Stimulated activated CD4-positive, alpha-beta T cell treated with anti-CD3 and anti-CD28 coated beads, Interleukin-2, amount 100 ng/mL, for 48 hours (primary cell): ENCODE measurements at places on chromosomes 2 and 18.

GRCh38 chr2:10274376-10274775 is 28.3 kb upstream of the HPCAL1 start:
- DNase-seq = no peak

DNA sequence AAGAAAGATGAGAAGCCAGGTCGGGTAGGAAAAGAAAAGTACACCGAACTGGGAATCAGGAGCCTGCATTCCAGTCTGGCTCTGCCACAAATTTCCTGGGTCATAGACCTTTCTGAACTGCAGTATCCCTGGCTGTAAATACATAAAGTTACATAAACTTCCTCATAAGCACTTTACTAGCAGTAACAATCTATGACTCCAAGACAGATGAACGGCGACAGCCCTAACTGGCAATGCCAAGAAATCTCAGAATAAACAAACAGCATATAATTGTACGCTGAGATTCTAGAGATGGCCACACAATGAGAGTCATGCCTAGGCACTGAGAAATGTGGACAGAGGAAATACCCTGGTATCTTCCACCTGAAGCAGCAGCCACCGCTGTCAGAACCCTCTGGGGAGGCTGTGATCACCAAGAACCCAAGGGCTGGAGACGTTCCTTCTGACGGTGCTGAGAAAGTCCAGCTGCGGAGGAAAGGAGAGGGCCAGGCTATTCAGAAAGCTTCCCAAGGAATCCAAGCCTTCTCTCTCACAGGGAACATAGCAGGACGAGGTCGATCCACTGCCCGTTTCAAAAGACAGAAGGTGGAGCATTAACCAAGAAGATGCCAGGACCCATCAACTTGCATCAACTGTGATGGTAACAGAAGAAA is 89.3 kb upstream of the SLC66A3 start:
- DNase-seq = no peak

- no peak for DNase-seq
Observed at GRCh38 chr2:220281771-220282170, 654.3 kb downstream of the SLC4A3 start.

DNA sequence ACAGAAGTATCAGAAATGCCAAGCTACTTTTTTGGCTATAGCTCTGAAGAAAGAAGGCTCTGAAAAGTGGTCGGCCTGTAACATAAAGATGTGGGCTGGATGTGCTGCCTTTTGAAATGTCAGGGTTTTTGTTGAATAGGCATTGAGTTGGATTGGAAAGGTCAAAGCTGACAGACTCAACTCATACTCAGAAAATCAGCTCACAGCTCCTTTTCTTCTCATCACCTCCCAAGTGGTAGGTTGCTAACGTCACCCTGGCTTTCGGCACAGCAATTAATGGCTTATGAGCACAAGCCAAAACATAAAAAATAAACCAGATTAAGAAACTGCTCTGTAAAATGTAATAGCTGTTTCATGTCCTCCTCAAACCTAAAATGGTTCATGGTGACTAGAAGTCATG is 68.3 kb downstream of the KCNF1 start:
- DNase-seq = no peak

- DNase-seq = no peak
Observed at GRCh38 chr2:232551250-232551638, 755 bp downstream of the EIF4E2 start.

GRCh38 chr2:12451726-12452125 is 265.0 kb upstream of the TRIB2 start:
- DNase-seq = no peak

- no peak for DNase-seq
Observed at GRCh38 chr2:191721331-191721730, 43.4 kb downstream of the NABP1 start.

GRCh38 chr18:75314117-75314516 is 103.5 kb downstream of the TSHZ1 start:
- DNase-seq = no peak

DNA sequence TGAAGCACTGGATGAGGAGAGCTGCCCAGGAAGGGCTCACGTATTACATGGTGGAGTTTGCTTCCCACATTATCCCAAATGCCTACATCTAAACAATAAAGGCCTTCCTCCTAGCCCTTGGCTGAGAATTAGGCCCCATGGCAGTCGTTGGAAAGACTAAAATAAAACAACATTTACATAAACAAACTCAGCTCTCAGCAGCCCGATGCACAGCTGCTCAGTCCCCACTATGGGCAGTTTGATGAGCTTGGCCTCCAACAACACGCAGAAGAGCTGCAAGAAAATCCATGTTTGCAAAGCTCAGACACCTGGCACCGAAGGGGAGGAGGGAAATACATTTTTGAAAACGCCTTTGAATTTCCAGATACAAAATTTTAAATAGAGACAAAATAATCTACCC is 352.4 kb downstream of the EIPR1 start:
- DNase-seq = no peak

GRCh38 chr2:44852594-44852993 is 88.9 kb upstream of the SIX3 start:
- no peak for DNase-seq

DNA sequence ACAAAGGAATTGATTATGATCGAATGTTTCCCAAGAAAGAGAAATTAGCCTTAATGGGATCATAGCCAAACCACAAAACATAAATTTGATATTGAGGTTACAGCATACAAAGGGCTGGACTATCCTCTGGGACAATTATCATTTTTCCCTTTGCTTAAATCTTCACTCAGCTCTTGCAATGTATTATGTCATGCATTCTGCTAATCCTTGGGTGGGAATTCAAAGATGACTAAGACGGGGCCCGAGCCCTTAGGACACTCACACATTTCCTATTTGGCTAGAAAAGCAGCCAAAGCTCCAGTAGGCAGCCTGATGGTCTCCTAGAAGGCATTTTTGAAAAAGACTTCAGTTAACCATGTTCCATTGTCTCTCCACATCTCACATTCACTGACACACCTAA is 17.2 kb upstream of the NMI start:
- DNase-seq = no peak

DNA sequence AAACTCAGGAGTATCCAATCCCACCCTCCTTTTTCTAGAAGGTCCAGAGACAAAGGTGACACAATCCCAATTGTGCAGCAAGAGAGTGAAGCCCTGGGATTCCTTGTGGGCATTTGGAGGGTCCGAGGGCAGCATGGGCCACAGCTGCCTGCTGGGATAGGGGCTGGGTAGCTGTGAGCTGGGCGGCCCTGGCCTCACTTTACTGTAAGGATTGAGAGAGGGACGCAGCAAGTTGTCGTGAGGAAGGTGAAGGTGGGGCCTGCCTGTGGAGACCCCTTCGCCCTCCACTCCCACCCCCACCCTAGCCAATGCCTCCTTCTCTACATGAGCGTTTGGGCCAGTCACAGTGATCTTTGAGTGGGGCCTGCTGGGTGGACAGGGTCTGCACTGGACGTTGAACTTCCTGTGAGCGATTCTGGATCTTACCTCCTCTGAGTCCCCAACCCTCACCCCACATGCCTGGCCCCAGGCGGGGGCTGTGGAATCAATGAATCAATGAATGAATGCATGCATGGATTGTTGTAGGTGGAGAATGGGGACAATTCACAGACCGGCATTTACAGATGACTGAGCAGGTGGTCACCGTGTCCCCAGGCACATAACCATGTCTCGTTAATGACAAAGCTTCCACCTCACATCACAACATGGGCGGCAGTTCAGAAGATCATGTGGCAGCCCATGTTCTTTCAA is 107.2 kb downstream of the INHBB start:
- DNase-seq = no peak

GRCh38 chr2:221780281-221780688 is 208.2 kb upstream of the EPHA4 start:
- DNase-seq = no peak

DNA sequence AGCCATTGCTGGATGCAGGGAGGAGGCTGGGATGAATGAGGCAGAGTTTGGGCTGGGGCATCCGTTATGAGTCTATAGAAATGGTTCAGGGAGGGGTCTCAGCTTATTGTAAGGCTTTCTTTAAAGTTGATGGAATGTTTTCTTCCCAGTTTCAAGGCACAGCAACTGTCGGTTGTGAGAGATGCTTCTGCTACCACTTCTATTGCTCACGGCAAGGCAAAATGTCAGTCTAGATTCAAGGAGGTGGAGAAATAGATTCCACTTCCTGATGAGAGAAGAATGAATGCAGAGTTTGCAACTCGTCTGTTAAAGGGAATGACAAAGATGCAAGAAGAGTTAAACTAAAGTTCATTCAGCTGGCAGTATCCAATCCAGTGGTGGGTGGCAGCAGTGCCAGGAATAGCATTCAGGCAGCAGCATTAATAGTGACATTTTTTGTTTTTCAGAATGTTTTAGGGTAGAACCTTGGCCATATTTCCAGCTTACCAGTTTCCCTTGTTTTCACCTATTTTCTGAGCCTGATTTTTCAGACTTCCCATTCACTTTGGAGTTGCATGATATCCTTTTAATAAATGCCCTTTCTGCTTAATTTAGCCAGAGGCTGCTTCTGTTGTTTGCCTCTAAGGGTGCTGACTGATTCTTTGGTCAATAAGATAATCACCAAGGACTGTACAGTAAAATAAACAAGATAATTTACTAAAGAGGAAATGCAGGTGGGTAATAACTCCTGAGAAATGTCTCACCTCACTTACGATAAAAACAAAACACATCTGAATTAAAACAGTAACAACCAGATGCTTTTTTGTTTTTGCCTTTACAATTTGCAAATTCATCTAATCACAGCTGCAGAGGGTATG is 138.4 kb downstream of the RPIA start:
- DNase-seq = no peak

- DNase-seq = no peak
Observed at GRCh38 chr18:44410740-44411139, 269.9 kb upstream of the SETBP1 start.

DNA sequence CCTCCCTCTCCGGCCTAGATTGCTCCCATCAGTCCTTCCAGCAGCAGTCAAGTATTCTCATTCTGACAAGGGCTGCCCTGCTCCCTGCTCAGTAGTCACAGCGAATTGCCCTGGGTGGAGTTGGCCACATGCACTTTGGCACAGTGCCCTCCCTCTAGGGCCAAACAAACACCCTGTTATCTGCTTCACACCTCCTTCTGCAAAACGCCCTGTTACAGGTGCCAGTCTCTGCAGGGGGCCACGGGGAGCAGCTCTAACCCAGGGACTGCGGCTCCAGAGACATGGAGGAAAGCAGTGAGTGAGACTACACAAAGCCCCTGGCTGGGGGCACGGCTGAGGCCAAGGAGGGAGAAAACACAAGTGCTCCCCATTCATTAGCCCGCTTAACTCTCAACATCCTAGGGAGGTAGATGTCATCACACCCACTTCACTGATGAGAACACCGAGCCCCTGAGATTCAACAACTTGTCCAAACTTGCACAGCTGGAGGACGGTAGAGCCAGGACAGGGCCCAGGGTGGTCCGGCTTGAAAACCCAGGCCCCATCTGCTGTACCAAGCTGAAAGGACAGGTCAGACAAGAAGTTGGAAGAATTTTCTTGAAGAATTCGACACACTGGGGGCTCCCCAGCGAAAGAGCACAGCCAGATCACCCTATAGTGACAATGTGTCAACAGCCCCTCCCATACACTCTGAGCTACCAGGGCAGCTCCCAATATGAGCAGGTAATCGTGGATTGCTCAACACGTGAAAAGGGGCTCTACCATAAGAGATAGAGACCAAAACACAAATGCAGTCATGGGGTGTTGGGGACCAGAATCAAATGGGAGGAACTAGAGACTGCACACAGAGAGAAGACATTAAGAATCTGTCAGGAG is 8.7 kb upstream of the TFCP2L1 start:
- no peak for DNase-seq

DNA sequence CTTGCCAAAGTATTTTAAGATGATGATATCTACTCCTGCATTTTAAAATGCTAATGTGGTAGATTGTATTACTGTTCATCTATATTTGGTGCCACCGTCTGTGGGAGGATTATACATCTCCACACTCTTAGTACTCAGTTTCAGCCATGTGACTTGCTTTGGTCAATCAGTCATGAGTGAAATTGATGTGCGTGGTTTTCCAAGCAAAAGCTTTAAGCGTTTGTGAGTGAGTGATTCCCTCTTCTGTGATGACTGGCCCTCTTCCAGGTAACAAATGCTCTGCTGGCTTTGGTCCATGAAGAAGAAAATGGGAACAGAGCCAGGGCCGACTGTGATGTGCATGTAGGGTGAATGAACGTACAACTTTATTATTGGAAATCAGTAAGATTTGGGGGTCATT is 330.4 kb downstream of the LPIN1 start:
- DNase-seq = no peak
